GM12878 (cell line): ENCODE measurements at places on chromosomes 6 and 20. TPM values are rescaled to one million over a fixed set of nuclear protein-coding genes. Genes with fewer than 3 reads are reported as not detected.

DNA sequence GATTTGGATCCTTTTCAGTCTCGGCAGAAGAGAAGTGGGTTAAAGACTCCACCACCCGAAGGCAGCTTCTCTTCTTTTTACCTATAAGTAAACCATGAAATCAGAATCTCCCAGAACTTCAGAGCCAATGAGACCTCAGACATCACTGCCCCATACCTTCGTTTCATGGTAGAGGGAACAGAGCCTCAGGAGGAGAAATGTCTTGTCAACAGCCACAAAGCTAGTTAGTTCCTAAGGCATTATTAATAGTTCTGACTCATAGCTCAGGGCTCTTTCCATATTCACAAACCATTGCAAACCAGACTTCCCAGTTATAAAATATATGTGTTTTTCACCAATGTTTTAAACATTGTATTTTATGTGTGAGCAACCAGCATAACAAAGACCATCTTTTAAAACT lies 118.7 kb upstream of the RIPOR2 start:
- no peak for DNase-seq

DNA sequence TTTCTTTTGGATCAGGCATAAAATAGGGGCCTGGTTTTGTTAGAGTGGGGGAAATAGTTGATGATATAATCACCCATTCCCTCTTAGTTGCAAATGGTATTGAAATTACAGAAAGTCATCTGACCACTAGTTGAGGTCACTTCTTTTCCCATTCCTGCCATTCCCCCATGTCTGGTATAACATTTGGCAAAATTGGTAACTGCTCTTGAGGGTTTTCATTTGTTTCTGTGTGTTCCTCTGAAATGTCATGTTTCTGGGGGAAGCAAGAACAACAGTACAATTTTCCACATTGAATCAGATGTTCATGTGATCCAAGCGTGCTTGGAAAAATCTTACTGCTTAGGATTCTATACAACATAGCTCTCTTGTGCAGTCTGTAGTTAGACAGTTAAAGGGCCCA lies 7.3 kb downstream of the AIG1 start:
- DNase-seq: no peak

DNA sequence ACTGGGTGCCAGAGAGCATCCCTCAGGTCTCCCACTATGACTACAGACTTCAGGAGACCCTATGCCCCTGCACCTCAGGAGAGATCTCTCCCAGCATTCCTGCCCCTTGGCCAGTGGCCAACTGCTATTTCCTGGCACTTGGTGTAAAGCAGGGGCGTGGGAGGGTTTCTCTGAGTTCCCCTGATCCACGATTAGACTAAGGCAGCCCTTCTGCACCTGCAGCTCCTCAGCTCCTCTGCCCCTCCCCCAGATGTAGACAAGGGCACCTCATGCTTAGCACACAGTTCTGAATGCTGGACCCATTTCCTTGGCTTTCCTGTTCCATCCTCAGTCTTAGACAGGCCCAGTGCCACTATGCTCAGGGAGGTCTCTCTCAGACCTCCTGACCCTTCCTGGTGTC lies 28.6 kb downstream of the EDN1 start:
- DNase-seq: no peak

- DNase-seq: no peak
Observed at GRCh38 chr6:154356690-154357089, at the start of gene IPCEF1. TSS of gene IPCEF1 (minus strand) at chr6:154356803. CDS start at chr6:154265947, 90,856 bp downstream.

DNA sequence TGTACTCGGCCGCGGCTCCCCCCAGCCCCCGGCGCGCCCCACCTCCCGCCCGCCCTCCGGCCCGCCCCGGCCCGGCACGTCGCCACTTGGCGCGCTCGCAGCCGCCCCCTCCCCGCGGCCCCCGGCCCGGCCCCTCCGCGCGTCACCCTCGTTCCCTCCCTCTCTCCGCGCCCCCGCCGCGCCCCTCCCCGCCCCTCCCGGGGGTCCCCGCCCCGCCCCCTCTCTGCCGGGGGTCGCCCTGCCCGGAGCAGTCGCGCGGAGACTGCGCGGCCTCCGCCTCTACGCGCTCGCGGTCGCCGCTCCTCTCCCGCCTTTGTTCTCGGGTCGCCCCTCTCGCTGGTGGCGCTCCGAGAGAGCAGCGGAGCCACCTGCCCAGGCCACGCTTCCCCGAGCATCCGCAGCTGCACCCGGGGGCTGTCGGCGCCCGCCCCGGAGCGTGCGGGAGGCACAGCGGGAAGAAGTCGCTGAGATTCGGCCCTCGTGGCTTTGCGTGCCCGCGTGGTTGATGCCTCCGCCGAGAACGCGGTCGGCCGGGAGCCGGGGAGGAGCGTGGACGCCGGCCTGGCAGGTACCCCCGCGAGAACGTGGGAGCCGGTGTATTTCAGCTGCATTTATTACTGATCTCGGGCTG lies at the start of gene PHF10:
Gene PHF10 (minus strand): TSS at position 7 of the 631 bp plus-strand sequence. CDS start 569 bp downstream, outside the sequence.
- DNase-seq: no peak

DNA sequence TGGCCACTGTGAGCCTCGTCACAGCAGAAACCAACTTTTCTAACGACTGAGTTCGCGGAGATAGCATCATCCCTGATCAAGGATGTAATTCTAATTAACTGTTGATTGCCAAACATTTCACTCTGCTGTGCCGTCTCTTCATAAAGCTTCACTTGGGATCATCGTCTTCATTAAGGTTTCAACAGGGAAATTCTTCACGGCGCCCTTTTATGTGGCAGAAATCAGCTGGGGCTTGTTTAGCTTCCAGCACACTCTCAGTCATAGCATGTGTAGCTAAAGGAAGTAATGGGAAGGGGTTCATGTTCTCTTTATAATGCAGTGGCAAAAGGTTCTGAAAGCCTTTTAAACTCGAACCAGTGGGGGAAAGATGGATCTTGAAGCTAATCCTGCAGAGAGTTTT lies 8.9 kb upstream of the ADRM1 start:
- no peak for DNase-seq

DNA sequence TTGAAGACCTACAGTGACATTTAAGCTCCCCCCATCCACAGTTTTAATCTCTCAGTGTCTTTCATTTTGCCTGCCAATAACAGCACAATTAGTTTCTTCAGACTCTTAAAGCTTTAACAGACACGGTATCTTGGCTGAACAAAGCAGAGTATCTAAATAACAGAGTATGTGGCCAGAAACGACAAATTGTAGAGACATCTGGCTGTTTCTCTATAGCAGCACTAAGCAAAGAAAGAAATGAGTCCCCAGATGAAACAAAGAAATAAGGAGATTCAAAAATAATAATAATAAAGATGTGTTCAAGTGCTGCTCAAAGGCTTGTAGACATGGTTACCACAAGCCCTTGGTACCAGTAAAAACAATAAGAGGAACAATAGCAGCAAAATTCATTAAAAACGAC lies 97.8 kb upstream of the HDAC2 start:
- no peak for DNase-seq

DNA sequence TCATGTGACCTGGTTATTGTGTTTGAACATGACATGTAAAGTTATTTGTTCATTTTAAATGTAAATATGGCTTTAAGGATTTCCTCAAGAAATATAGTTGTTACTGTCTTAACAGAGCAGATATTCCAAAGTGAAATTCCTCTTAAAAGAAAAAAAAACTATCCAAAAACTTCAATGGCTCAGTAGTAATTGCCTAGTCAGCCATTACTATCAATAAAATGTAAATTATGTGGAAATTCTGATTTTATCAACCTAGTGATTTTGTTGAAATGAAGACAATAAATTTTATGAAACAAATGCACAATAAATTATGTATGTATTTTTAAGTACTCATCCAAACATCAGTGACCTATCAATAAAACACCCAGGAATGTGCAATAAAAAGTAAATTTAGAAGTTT lies 463.3 kb downstream of the TENT5A start:
- no peak for DNase-seq

GRCh38 chr20:13320702-13321101 lies 99.6 kb downstream of the ISM1 start:
- no peak for DNase-seq

DNA sequence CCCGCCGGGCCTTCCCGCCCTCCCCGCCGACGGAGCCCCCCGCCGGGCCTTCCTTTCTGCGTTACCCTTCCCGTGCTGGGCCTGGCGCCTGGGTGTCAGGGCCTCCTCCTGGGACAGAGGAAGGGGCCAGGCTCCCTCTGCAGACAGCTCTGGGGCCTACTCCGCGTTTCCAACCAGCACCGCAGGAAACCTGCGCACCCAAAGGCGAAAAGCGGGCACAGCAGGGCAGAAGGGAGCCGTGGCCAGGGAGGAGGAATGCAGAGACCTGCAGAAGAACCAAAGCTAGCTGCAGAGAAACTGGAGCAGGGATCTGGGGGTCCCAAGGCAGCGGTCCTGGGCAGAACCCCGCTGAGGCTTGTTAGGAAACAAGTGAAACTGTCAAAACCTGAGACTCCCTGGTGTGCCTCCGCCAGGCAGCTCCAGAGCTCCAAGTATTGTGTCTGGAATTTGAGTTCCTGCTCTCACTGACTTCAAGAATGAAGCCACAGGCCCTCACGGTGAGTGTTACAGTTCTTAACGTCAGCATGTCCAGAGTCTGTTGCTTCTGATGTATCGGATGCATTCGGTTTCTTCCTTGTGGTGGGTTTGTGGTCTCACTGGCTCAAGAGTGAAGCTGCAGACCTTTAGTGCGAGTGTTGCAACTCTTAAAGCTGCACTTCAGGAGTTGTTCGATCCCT lies 33.3 kb downstream of the IRF4 start:
- no peak for DNase-seq

DNA sequence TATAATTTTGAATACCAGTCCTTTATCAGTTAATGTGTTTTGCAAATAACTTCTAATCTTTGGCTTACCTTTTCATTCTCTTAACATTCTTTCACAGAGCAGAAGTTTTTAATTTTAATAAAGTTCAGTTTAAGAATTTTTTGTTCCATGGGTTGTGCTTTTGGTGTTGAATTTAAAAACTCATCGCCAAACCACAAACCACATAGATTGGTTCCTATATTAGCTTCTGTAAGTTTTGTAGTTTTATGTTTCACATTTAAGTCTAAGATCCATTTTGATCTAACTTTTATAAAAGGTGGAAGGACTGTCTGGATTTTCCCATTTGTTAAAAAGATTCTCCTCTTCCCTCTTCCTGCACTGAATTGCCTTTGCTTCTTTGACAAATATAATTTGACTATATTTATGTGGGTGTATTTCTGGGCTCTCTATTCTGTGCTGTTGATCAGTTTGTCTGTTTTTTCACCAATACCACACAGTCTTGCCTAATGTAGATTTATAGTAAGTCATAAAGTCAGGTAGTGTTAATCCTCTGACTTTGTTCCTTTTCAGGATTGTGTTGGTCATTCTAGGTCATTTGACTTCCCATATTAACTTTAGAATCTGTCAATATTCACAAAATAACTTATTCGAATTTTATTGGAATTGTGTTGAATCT lies 17.5 kb upstream of the SDCBP2 start:
- no peak for DNase-seq

DNA sequence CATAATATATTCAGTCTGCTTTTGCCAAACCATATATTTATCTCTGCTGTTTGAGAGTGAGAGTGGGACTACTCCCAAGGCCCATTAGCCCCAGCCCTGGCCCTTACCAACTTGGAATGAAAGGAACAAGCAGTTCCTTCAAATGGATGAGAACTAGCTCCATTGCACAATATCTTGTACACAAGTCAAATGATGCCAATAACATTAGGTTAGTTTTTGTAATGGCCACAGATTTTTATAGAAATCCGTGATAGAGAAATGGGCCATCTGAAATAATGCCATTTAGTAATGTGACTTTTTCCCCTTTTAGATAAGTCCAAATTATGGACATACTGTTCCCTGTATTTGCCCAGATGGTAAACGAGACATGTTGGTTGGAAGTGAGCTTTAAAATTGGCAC lies 117.0 kb downstream of the MAP3K7 start:
- no peak for DNase-seq

GRCh38 chr20:46501337-46501942 lies 11.9 kb downstream of the ZNF334 start:
- no peak for DNase-seq

- no peak for DNase-seq
Observed at GRCh38 chr20:47027042-47027441, 132.4 kb downstream of the EYA2 start.

DNA sequence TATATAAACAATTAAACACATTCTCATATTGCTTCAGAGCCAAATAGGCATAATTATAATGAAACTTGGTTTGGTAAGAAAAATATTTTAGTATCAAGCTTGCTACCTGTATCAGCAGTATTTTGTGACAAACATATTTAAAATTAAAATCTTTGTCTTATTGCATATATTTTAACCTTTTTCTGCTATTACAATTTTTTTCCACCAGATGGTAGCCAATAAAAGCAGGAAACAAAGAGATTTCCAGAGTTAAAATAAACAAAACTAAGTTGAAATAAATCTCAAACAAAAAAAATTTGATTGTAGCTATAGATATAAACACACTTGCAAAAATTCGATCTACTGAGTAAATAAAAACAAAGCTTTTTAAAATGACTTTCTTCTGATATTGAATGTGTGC lies 491.3 kb upstream of the GJE1 start:
- DNase-seq: no peak

CAPN11 gene
- total RNA-seq: 0.29 and 0.44 TPM in 2 replicates

CPNE5 gene
- 38.4 and 39.1 TPM in 2 replicates for total RNA-seq

TBP gene
- 18.3 and 19.6 TPM in 2 replicates for total RNA-seq

SCGN gene
- total RNA-seq: not detected in 2 replicates

GABRR1 gene
- total RNA-seq: not detected in 2 replicates

ZBTB12 gene
- total RNA-seq: 3.5 and 4.5 TPM in 2 replicates
